H4 (cell line): ENCODE measurements at places on chromosomes 11 and 22. TPM values are rescaled to one million over a fixed set of nuclear protein-coding genes. Genes with fewer than 3 reads are reported as not detected.
A peak's percentile ranks its signal among the peaks of the same experiment; 100 is the strongest.

DNA sequence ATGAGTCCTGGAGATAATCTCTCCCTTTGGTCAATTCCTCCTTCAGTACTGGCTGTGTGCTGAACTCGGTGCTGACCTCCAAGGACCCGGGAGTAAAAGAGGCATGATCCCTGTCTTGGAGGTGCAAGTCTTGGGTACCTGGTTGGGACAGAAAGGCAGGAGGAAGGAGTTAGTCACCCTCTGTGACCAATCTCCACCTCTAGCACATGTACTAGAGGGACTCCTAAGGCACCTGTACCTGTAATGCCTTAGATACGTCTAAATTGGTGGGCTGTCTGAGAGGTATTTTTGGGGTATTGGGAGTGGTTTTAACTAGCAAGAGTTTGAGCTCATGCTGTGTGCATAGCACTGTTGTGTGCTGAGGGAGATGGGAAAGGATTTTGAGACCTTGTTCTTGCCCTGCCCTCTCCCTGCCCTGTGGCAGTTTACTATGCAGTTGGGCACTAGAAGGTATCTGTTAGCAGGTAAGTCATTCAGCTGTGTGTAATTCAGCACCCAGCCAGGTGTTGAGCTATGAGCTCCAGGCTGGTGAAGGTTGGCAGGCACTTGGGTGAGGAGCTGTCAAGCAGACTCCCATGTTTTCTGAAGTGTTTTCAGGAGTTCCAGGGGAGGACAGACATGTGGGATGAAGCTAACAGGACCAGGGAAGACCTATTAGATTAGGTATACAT lies 2.5 kb downstream of the PANX1 start:
- DNase-seq: no peak

- DNase-seq: peak; percentile 61
Measured at GRCh38 chr11:33065445-33066178, 26.2 kb downstream of the TCP11L1 start.

- DNase-seq: no peak
Measured at GRCh38 chr11:63375434-63375833, 5.8 kb downstream of the SLC22A9 start.

DNA sequence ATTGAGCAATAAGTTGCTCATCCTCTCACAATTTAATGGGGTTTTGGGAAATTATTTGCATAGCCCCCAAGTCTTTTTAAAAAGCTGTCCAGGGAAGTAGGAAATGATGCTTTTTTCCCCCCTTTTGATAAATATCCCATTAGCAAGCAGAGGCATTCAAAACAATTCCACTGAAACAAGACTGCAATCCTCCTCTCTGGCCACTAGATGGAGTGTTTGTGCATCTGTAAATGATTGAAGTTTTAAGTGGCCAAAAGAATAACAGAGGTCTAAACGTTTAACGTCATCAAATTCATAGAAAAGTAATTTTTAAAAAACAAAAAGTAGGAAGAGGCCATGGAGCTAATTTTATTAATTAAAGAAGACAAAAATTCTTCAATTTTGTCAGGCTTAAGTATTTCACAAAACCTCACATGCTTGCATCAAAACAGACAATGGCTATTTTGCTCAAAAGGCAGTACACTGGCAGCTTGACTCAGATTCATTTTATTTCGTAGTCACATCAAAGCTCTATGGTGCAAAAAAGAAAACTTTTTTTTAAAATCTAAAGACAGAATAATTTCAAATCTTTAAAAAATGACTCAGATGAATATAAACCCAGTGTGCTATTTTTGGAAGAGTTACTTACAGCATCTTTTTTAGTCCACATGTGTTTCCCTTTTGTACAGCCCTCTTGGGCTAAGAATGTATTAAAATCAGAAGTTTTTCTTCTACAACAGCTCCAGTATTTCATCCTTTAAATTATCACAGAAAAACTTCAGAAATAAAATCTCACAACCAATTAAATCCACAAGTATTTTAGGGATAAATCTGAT lies 17.8 kb downstream of the CHORDC1 start:
- DNase-seq: peak; percentile 45

DNA sequence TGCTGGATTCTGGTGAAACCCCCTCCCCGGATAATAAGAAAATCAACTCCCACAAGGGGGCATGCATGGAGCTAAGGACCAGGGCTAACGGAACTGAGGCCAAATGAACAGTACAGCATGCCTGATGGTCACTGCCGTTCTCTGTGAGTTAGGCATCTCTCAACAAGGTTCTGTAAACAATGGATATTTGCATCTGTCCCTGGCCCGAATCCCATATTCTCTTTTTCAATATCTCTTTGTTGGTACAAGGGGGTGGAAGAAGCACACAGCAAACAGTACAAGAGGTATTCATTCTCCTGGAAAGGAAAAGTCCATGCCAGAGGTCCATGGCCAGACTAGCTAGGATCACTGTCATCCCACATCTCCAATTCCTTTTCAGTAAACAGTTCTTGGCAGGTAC lies 32.2 kb upstream of the APOA1 start:
- DNase-seq: no peak

DNA sequence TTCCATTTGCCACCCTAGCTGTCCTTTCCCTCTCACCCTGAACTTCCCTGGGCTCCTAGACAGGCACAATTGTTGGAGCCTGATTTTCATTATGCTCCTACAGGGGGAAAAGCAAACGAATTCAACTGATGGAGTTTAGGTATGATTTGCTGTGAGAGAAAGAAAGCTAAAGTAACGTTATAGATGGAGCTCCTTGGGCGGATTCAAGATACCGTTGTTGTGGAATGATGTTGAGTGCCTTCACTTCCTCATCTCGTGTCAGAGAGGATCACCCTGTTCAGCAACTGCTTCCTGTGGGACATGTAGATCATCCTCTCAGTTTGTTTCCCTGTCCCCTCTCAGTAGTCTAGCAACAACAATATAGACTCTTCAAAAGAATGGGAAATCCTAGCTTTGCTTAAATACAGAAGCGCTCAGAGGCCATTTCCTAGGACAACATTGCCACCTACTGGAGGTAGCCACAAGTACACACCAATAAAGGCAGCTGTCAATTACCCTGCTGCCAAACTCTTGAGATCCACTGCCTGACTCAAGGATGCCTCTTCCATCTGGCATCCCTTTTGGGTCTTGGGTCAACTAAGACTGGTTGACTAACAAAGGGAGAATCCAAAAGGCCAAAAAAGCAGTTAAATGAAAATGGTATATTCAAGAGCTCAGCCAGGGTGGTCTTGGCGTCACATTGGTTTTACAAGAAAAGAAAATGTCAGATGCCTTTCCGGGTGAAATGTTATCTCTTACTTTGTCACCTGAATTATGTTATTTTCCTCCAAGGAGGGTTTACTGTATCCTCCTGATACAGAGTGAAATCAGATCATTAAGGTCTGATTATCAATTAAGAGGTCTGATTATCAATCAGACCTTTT lies 13.5 kb upstream of the DTX4 start:
- DNase-seq: peak; percentile 65

DNA sequence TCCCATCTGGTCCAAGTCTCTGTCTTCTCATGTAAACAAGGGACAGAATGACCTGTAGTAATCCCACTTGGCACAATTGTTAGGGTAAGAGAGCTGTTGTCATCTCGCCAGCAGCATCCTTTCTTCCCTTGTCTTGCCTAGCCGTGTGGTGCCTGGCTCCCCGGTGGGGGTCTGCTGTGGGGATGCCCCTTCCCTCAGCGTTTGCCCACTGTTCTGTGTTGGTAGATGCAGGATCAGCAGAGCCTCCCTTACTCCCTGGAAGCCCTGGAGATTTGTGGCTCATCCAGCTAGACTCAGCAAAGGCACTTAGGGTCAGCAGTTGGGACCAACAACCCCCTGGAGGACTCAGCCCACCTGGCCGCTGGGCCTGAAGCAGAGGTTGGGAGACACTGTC lies 13.0 kb downstream of the ACO2 start:
- no peak for DNase-seq

DNA sequence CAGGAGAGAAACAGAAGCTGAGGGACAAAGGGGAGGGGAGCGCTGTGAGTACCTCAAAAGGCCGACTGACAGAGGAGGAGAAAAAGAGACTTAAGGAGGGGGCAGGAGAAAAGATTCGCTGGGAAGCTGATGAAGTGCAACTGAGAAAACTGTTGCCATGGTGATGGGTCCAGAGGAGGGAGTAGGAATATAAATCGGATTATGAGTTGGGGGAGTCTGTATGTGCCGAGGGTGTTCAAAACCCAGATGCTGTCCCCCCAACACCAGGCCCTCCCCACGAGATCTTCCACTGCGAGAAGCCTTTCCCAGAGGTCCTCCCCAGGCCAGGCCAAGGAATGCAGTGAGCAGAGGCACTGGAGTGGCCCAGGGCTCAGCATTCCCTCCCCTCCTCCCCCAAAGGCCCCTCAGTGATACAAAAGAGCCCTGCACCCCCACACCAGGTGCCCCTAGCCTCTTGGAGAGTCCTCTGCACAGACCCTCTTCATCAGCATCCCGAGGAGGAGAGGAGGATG lies 13.7 kb upstream of the BCL9L start:
- no peak for DNase-seq

- no peak for DNase-seq
Measured at GRCh38 chr11:991711-992307, 44.7 kb downstream of the MUC6 start.

GRCh38 chr11:1988174-1988573 lies 9.5 kb downstream of the H19 start:
- no peak for DNase-seq

GRCh38 chr22:26281941-26282340 lies 112.7 kb downstream of the SEZ6L start:
- no peak for DNase-seq

DNA sequence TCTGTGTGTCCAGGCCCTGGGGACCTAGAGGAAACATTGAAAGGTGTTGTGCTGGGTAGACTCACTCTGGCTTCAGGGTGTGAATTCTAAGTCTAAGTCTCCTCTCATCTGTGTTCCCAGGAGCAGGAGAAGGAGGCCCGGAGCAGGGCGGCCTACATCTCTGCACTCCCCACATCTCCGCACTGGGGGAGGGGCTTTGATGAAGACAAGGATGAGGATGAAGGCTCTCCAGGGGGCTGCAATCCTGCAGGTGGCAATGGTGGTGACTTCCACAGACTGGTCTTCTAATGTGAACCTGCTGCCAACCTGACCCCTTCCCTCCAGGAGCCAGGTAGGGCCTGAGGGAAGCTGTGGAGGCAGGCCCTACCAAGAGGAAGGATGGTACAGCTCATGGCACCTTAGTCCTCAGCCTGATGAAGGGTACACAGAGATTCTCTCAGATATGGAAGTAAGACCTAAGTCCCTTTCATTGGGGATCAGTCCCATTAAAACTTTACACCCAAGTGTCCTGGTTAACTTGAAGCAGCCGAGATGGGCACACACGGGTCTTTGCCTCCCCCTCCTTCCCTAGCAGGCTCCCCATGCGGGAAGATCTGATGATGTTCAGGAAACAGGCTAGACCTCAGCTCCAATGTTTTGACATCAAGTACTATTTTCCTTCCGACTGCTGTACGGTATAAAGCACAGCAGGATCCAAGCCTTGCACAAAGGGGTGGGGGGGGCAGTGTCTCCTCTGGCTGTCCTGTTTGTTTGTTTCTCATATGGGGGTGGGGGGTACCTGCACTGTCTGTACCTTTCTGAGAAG lies 25.0 kb downstream of the USP35 start:
- DNase-seq: no peak

Gene MS4A14
- not detected in 2 replicates for total RNA-seq

Gene PNPLA3
- 5.2 and 7.8 TPM in 2 replicates for total RNA-seq

Gene APOA5
- total RNA-seq: not detected in 2 replicates

Gene ZNF70
- total RNA-seq: 1.2 and 1.4 TPM in 2 replicates

Gene TMA7B
- not detected in 2 replicates for total RNA-seq

Gene OR10W1
- total RNA-seq: not detected in 2 replicates
